CD4-positive, alpha-beta T cell treated with Interleukin-1 beta for 1 hour (primary cell): ENCODE measurements at places on chromosomes 11 and 22.

- no peak for DNase-seq
Measured at GRCh38 chr11:10911907-10912306, 54.1 kb upstream of the ZBED5 start.

DNA sequence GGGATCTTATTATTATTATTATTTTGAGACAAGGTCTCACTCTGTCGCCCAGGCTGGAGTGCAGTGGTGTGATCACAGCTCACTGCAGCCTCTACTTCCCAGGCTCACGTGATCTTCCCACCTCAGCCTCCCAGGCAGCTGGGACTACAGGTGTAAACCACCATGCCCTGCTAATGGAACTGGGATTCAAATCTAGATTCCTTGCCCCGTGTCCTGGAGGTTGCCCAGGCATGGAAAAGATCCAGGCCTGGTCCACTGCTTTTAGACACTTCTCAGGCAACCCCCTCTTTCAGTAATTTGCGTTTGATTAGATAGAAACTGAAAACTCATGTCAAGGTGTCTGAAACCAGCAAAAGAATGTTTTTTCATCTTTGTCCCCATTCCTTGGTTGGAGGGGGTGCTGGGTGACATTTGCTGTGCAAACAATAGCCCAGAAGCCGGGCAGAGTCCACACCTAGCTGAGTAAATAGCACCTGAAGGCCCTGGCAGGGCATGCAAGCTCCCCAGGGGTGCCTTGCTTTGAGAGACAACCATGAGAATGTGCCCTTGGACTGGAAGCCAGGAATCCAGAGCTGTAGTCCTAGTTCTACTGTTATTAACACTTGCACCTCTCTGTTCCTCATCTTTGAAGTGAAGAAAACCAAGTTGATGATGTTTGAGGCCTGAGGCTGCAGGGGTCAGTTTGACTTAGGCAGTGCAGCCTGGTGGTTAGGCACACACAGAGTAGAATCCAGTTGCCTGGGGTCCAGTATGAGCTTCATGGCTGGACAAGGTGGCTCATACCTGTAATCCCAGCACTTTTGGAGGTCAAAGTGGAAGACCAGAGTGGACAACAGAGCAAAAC, 19.1 kb upstream of the XBP1 start:
- DNase-seq, result no peak

GRCh38 chr11:93017821-93018690, 48.6 kb downstream of the MTNR1B start:
- DNase-seq, result no peak

DNA sequence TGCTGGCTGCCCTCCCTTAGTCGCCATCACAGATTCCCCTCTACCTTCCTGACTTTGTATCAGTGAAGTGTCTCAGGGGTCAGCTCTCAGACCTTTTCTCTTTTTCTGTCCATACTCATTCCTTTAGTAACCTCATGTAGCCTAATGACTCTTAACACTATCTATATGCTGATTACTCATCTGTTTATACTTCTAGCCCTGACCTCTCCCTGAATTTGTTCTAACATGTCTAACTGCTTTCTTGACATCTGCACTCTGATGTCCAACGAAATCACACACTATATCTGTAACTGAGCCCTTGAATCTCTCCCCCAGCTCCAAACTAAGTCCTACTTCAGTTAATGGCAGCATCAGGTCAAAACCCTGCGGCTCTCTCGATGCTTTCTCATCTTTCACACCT, 135.8 kb upstream of the TIMP3 start:
- no peak for DNase-seq

- DNase-seq, result no peak
Measured at GRCh38 chr11:94742665-94743064, 25.5 kb upstream of the AMOTL1 start.

DNA sequence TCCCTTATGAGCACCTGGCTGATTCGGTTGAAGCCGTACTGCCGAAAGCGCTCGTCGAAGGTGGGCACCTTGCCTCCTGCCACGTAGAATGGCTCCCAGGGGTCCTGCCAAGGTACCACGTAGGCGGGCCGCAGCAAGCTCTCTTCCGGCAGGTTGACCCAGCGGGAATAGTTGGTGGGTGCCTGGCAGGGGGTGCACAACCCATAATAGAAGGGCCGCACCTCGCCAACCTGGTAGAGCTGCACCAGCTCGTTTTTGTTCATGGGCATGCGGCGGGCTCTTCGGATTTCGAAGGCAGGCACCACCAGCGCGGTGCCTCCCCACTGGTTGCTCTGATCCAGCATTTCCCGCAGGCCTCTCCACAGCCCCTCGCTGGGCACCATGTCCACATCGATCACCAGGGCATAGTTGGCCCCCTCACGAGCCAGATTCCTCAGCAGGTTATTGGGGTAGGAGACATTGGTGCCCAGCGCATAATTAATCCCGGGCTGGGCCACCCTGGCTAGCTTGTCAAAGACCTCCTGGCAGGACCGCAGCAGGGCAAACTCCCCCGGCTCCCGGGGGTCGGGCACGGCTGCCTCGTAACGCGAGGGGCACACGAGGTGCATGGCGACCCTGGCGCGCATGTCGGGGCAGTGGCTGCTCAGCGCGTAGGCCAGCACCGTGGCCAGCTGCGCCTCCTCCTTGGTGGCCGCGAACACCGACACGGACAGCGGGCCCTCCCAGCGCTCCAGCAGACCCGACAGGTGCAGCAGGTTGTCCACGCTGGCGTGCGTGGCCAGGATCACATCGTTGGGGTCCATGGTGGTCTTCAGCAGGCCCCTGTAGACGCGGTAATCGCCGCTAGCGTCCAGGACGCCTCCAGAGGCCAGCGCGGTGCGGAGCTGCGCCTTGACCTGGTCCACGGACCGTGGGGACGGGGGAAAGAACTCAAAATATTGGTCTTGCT, 679 bp downstream of the B4GAT1 start:
- no peak for DNase-seq

DNA sequence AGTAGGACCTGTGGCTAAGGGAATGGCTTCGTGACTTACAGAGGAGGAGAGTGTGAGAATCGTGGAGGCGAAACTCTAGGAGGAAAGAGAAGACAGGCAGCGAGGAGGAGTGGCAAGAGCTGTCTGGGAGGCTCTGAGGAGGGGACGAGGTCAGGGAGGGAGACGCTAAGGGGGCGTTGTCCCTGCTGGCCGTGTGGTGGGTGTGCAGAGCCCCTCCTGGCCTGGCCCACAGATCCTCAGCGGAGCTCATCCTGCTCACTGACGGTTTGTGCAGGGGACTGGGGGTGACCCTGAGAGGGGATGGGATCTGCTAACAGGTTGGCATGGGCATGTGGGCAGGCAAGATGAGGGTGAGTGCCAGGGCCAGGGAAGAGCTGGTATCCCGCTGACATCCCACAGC, 56.5 kb upstream of the PRR5 start:
- no peak for DNase-seq

GRCh38 chr11:95453616-95454171, 222.7 kb upstream of the SESN3 start:
- DNase-seq, result no peak

DNA sequence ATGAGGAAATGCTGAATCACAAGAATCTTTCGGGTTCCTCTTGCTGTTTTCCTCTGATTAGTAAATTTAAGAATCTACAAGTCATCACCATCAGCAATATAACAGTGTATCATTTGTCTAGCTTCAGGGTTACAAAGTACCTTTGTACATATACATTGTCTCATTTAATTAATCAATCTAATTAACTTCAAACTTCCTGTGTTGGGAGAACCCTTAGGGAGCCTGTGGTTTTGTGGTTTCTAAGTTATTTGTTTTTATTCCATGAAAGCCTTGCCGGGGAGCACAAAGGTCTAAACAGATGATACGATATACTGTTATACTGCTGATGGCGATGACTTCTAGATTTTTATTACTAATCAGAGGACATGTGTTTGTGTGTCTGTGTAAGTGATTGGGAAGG, 41.0 kb downstream of the TIMP3 start:
- DNase-seq, result no peak

- no peak for DNase-seq
Measured at GRCh38 chr11:55503449-55503848, 50.8 kb upstream of the OR4C15 start.

DNA sequence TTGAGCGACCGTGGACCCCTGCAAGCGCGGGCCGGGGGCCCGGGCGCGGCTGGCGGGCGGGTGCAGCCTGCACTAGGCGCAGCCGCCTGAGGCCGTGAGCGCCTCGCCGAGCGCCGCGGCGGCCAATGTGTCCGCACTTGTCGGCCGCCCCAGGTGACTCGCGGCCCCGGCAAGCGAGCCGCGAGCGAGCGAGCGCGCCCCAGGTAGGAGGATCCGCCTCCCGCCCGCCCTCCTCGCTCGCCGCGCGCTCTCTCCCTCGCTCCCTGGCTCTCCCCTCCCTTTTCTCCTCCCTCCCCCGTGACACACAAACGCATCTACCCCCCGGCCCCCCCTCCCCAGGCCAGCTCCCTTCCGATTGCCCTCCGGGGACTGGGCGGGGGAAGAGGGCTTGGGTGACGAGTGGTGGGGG, at the start of gene WNT7B:
Gene WNT7B, minus strand, starts transcription at position 160 of the 409 bp plus-strand sequence. CDS start 408 bp downstream, outside the sequence.
- DNase-seq, result peak; percentile 22

DNA sequence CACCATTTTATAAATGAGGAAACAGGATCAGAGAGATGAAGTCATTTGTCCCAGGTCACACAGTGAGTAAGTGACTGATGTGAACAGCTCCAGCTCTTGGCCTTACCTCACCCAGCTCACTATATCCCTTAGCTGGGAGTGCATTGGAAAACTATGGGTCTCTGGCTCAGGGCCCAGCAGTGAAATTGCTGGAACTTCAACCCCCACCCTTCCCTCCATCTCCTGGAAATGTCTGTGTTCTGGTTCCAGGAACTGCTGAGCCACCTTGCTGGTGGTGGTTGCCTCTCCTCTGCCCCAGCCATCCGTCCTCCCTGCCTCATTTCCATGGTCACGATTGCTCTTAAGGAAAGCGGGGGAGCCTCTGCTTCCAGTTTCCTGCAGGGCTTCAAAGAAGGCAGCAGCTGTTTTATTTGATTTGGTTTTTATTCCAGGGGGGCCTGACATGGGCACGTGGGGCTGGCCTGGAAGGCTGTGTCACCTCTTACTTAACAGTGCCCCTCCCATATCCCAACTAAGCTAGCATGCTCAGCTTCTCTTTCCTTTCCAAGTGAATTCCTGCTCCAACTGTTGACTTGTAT, 46.2 kb upstream of the CSTF3 start:
- DNase-seq, result no peak

DNA sequence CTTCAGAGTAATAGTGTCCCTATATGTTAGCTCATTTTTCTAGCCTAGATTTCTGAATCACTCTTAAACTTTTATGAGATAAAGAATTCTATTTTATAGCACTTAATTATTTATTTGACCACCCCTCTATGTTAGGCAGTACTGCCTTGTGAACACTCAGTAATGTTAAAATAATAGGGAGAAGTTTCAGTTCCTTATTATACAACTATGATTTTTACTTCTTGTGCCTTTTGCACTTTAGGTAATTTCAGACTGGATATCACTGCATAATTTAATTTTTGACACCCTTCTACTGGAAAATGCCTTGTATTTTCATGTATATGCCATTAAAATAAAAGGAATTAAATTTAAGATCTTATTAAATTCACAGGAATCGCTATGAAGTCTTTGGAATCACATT, 3.1 kb downstream of the BCO2 start:
- DNase-seq, result no peak

DNA sequence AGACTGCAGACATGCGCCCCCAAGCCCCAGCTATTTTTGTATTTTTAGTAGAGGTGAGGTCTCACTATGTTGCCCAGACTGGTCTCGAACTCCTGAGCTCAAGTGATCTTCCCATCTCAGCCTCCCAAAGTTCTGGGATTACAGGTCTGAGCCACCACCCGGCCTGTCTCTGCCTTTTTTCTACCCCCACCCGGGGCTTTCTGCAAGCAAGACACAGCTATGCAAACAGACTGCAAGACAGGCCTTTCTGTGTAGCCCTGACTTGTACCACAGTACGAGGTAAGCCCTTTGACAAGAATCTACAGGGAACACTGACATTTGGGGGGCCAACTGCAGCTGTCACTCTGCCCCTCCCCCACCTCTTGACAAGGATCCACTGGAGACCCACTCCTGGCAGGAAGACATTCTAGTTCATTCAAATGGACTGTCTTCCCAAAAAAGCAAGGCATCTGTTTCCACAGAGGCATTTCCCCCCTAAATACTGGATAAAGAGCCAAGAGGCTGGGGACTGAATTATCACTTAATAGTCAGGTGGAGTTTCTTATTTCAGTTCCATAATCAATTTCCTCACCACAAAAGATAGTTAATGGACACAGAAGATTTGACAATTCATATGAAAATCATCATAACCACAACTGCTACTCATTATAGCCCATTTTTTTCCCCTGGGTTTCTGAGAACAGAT, 118.2 kb downstream of the ABTB2 start:
- no peak for DNase-seq

DNA sequence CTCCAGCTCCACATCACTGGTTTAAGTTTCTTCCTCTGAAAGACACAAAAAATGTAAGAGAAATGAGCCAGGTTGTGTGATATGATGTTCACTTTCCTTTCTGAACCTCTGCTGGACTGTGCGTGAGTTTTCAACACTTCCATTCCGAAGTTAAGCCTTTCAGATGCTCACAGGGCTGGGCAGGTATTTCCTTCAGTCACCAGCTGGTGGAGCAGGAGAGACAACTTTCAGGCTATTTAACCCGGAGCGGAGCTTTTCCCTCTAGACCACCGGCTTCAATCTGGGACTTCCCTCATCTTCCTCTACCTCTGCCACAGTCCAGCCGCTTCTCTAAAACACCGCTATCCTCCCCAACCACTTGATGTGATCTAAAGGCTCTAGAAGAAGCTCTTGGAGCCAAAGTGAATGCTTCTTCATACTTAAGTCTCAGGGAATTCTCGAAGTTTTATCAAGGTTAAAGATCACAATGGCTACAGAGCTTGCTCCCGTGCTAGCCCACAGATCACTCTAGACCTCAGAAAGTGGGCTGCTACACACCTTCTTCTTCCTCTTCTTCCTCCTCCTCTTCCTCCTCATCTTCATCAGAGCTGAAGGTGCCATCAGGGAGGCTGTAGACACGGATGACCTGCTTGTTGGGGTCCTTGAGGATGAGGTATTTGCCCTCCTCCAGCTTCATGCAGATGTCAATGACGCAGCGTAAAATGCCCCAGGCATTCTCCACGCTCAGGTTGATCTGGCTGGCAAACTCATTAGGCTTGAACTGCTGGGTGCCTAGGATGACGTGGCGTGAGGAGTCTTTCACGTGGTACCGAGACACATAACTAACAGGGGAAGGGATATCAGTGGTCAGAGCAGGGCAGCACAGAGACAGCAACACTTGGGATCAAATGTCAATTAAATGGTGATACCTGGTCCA, 4.4 kb upstream of the FOXRED2 start:
- DNase-seq, result peak; percentile 33

GRCh38 chr11:46666516-46666915, 33.9 kb downstream of the ARHGAP1 start:
- DNase-seq, result no peak

DNA sequence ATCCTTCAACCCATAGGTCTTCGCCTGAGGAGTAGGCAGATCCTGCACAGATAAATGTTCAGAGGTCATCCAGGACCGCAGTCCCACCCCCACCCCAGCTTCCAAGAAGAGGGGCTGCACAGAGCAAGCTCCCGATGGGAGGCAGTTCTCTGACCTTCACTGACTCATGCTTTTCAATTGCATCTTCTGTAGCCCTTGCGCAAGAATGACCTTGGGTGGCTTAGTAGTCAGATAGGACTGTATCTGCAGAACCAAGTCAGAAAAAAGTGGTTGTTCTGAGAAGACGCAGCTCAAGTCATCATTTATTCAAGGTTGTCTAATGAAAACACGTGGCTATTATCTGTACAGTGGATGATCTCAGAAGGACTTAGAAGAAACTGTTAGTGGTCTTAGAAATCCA, 16.4 kb upstream of the GRAMD1B start:
- no peak for DNase-seq

GRCh38 chr22:48320683-48321451, 1506.8 kb downstream of the BRD1 start:
- DNase-seq, result no peak
